IMR-90 (cell line): ENCODE measurements at places on chromosomes 16 and 17. TPM values are rescaled to one million over a fixed set of nuclear protein-coding genes. Genes with fewer than 3 reads are reported as not detected.

The TMEM186 gene
- total RNA-seq, result 5.7 and 5.8 TPM in 2 replicates

The CCDC144A gene
- total RNA-seq, result 1.4 and 3.6 TPM in 2 replicates

DNA sequence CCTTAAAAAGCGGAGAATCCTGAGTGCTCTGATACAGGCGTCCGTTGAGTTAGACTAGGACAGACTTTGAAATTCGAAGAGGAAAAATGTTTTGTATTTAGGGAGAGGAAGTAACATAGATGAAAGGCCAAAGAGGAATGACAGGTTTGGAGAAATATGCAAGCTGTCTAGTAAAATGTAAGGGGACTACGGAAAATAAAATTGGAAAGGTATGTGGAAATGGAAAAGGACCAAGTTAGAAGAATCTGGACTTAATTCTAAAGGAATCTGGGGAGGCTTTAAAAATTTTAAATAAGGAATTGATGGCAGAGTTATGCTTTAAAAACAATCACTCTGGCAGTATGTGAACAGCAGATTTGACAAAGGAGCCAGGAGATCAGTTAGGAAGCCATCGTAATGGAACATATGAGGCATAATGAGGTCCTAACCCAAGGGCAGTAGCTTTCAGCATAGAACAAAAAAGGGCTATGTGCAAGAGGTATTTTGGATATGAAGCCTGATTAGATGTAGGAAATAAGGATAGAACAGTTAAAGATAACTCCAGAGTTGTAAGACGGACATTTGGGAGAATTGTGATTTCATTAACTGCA, 38.3 kb downstream of the CYB561 start:
- no peak for DNase-seq

The ITGAD gene
- total RNA-seq, result not detected in 2 replicates

DNA sequence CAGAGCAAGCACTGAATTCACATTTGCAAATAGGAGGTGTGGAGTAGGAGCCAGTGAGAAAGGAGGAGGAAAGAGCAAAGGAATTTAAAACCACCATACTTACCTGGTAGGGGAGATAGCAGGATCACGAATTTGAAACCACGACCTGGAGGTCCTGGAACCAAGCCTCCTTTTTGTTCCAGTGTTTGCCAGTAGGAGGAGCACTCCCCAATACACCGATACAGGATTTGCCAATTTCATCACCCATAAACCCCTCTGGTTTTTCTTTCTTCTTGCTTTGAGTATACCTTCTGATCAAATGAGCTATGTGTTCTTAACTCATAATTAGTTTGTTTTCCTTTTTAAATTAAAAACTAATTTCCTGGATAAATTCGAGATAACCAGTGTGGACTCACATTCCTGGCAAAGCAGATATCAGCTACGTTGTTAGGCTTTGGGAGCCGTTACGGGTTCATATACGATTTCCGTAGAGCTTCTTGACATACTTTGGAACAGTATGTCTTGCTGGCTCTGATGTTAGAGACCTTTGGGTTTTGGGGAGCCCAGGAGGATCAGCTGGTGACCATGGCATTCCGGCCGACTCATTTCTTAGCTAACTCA, 22.7 kb downstream of the BCO1 start:
- DNase-seq, result no peak

DNA sequence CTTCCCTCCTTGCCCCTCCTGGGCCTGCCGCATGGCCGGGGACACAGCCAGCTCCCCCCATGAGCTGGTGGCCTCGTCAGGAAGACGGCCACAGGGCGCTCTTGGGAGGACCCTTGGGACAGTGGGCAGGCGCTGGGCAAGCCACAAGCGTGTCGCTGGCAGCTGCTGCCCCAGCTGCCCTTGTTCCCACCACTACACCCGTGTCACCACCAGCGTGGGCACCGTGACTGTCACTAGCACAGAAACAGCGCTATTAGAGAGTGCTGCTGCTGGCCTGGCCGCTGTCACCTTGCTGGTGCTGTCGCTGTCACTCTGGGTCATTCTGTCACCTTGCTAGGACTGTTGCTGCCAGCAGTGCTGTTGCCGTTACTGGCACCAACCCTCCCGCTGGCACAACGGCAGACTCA, 47.2 kb downstream of the ZFPM1 start:
- DNase-seq, result no peak

GRCh38 chr17:12118617-12119016, 97.9 kb downstream of the MAP2K4 start:
- DNase-seq, result peak; percentile 10

GRCh38 chr17:74865504-74866197, 6.0 kb upstream of the GRIN2C start:
- no peak for DNase-seq

- DNase-seq, result no peak
Observed at GRCh38 chr17:45225051-45225700, 3.5 kb downstream of the FMNL1 start.

GRCh38 chr17:28612531-28612930, 1.5 kb downstream of the RSKR start:
- no peak for DNase-seq

GRCh38 chr17:55426851-55427586, 5.4 kb upstream of the MMD start:
- peak; percentile 58 for DNase-seq

- DNase-seq, result no peak
Observed at GRCh38 chr17:75694536-75694935, 26.7 kb upstream of the ITGB4 start.

The CCL4L2 gene
- not detected in 2 replicates for total RNA-seq

The FBXW10 gene
- not detected in 2 replicates for total RNA-seq

GRCh38 chr16:52770828-52771227, 223.9 kb upstream of the TOX3 start:
- no peak for DNase-seq

DNA sequence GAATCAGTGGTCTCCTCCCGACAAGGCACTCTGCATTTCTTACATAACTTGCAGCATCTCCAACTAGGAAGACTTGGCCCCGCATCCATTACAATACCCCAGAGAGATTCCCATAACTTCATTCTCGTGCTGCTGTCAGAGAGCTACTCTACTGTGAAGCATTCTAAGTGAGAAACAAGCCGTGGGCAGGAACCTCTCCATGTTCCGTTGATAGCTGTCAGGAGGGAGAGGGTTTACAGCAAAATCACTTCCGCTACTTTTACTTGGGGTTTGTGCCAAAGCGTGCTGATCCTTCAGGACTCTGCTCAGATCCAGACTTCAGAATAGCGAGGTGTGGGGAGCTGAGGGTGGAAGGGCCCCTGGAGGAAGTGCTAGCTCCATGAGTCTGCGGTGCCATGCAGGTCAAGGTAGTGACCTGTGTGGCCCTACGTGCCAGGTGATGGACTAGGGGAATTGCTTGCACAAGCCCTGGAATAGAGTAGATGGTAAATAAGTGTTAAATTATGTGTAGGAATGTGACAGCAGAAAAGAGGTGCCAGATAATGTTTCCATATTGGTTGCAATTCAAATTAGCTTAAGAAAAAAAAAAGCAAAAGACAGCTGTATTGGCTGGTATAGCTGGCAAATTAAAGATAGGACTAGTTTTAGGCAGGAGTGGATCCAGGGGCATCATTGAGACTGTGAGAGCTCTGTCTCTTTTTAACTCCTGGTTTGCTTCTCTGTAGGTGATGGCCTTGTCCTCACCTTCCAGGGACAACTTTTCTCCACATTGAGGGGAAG, 358.5 kb upstream of the ERCC4 start:
- no peak for DNase-seq

- DNase-seq, result no peak
Observed at GRCh38 chr17:5248821-5249479, 14.3 kb upstream of the SCIMP start.

DNA sequence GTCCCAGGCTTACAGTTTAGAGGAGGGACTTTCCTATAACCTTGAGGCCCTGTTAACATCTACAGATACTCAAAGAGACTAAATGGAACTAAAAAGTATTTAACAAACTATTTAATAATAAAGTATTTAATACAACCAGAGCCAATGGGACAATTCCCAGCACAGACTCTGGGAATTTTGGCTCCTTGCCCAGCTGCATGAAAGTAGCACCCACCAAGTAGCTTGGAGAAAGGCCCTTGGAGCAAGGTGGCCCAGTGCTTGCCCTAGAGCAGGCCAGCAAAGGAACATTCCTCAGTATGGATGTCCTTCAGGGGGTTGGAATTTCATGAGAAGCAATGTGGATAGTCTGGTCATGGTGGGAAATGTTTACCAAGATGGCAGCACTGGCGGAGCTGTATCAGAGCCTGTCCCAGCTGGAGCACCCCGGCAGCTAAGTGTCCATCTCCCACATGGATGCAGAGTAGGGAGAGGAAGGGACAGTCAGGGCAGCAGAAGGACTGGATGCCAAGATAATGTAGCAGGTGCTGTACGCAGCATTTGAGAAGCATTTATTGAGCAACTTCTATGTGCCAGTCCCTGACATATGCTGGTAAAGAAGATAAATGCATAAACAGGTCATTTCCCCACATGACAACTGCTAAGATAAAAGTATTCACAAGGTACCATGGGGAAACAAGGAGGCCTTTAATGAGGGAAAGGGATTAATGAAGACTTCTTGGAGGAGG, 5.2 kb upstream of the SMARCD2 start:
- no peak for DNase-seq

The CCL7 gene
- 0.18 and 0.28 TPM in 2 replicates for total RNA-seq

The ENO3 gene
- 1.4 TPM in 2 replicates for total RNA-seq

DNA sequence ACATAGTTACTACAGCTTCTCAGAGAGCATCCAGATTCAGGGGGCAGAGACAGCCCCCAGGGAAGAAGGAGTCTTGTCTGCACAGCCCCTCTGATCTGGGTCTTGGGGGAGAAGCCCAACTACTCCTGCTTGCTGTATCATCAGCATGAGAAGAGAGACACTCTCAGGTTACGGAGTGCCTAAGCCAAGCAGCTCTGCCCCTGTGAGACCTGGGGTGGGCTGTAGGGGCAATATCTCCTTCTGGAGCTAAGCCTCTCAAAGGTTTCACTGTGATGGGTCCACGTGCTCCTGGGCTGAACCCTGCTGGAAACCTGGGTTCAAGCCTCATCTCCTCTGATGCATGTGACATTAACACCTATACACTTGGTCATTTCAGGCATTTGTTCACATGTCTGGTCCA, 123.2 kb downstream of the CPPED1 start:
- DNase-seq, result no peak

DNA sequence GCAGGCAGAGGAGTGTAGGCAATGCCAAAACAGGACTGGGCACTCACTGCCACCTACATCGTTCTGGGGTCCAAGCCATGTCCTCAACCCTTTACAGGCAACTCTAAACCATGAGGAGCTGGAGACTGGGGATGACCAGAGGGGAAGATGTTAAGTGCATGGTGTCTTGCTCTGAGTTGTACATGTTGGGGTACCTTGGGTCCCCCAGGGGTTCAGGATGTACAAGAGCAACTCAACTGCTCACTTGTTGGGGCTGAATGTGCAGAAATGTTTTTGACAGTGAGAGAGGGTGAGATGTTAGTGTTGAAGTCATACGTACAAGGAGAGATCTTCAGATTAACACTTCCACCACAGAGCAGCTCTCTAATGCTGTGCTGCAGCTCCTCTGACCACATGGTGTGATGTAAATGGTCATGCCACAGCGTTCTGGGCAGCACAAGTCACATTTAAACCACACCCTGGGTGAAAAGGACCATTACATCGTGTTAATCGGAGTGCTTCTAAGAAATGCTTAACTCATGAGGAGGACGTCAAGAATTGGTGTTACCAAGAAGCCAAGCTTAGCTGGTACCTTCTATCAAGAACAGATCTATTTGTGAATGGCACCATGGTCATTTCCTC, 2.4 kb downstream of the CCL18 start:
- no peak for DNase-seq

DNA sequence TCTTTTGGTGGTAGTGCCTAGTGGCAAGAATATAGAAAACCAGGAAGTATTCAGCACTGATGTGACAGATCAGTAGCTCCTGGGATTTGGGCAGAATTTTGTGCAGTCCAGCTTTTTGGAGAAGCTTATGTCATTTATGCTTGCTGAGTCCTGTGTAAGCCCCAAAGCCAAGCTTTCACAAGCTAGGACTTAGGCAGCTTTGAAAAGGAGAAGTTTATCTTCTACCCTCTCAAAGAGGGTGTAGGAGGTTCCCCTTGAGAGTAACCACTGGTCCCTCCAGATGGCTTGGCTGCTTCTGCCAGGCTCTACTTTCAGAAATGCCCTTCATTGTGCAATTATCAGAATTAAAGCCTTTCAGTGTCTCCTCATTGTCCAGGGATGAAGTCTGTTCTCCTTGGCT, 78.8 kb downstream of the CES1 start:
- DNase-seq, result no peak

The SHISA9 gene
- under 0.01 TPM in 2 replicates for total RNA-seq

GRCh38 chr17:80852476-80853015, 139.1 kb upstream of the CHMP6 start:
- no peak for DNase-seq

GRCh38 chr17:40949418-40949817, 12.0 kb upstream of the KRT23 start:
- no peak for DNase-seq

The CDH11 gene
- 395 and 601 TPM in 2 replicates for total RNA-seq

DNA sequence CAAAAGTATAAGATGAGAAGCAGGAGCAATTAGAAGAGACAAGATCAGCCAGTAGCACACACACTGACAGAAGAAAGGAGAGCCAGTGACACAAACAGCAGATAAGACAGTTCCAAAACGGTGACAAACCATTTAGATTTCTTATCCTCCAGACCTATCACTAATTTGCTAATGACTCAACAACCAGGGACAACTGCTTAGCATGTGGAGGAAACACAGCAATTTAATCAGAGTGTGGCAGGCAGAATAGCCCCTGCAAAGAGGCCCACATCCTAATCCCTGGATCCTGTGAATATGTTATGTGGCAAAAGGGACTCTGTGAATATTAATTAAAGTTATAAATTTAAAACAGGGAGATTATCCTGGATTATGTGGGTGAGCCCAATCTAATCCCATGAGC, 81.1 kb downstream of the CACNG1 start:
- no peak for DNase-seq

- DNase-seq, result peak; percentile 59
Observed at GRCh38 chr16:80599466-80599865, 58.7 kb downstream of the DYNLRB2 start.

- DNase-seq, result no peak
Observed at GRCh38 chr16:87492291-87492630, 563 bp downstream of the ZCCHC14 start.

The NT5M gene
- total RNA-seq, result 0.18 and 0.28 TPM in 2 replicates

The CCL2 gene
- 126 and 206 TPM in 2 replicates for total RNA-seq

DNA sequence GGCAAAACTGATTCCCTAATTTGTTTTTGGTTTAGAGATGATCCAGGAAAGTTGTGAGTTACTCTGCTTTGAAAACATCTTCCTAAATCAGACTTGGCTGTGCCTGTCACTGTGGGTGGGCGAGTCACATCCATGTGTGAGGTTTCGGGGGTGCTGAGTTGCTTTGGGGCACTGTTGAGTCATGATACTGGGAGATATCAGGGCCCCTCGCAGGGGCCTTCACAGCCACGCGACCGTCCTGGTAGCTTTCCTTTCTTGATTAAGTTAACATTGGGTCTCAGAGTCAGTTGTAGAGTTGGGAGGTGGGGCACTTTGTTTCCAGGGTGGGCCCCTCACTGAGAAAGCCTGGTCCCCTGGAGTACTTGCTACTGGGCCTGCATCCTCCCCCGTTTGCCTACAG, 58.3 kb upstream of the LGALS9 start:
- DNase-seq, result peak; percentile 77

The DNAI2 gene
- not detected in 2 replicates for total RNA-seq

GRCh38 chr17:34800661-34801060, 160.6 kb downstream of the CCT6B start:
- DNase-seq, result no peak

GRCh38 chr17:73358668-73359067, 46.9 kb upstream of the CDC42EP4 start:
- DNase-seq, result no peak
